ENCODE measurements at places on chromosomes 2 and 18. TPM values are rescaled to one million over a fixed set of nuclear protein-coding genes. Genes with fewer than 3 reads are reported as not detected.

Gene SDC1
- 0.19 TPM for total RNA-seq

Gene CSRNP3
- total RNA-seq, result not detected

Gene OTOF
- 2.6 TPM for total RNA-seq

Gene IL1A
- 3.9 TPM for total RNA-seq

Gene LRRFIP1
- 203 TPM for total RNA-seq
